ENCODE measurements at places on chromosomes 3 and 15.

GRCh38 chr15:52306270-52306669 lies 10.7 kb upstream of the MYO5C start:
- DNase-seq: no peak

GRCh38 chr15:95770196-95770595 lies 560.3 kb upstream of the NR2F2 start:
- no peak for DNase-seq

DNA sequence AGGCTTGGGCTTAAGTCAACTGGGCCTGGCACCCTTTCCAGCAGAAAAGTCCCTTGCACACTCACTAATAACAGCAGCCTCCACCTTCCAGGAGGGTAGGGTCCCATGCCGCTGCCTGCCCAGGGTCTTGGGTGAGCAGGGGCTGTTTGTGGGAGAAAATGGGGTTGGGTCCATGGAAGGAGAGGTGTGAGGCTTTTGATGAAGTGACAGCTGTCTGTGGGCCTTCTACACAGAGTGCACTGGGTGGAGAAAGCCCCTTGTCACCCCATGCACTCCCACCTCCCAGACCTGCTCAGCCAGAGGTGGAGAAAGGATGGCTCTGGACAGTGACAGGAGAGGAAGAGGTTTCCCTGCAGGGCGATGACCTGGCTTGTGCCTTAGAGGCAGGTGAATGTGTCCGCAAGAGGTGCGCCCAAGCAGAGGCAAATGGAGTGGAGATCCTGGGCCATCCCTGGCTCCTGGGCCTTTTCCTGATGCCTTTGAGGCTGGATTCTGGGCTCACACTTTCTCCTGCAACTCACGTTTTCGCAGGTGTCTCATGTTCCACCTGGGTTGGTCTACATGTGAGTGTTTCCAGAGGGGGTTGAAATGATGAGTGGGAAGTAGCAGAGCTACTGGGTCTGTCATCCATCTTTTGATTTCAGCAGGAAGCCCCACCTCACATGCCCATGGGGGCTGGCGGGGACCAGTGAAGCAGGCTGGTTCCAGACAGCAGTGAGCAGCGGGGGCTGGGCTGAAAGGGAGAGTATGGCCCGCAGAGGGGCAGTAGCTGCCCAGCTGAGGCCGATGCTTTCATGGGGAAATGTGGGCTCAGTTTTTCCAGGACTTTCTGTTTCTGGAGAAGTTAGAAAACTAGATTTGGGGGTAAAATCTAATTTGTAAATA lies 85.2 kb upstream of the PRR23E start:
- DNase-seq: no peak

GRCh38 chr15:22799902-22800301 lies 13.5 kb downstream of the NIPA1 start:
- DNase-seq: no peak

GRCh38 chr15:68829068-68829467 lies 8.4 kb upstream of the ANP32A start:
- DNase-seq: no peak

DNA sequence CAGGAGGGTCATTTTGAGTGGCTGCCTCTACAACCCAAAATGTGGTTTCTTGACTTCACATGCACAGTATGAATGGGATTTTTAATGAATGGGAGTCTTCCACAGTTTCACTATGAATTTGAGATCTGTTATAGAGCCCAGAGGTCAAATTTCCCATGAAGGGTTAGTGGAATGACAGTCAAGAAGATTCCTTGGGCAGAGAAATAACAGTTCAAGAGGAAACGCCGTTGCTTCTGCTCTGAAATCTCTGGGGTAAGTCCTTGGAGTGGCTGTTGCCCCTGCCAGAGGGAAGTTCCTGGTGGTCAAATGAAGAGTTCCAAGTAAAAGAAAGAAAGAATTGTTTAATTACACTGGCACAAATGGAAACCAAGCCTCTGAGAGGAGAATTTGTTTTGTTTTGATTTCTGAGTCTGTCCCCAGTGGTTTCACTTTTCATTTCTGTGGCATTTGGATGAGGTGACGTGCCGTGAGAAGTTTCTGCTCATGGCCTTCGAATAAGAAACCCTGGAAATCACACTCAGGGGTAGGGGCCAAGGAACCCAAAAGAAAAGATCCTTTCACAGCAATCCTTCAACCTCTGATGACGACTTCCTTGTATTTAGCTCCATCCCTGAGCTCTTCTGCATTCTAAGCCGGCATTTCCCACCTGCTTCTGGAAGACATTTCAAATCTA lies 77.5 kb upstream of the IL12A start:
- DNase-seq: no peak

- no peak for DNase-seq
Measured at GRCh38 chr3:123807820-123808219, 76.3 kb downstream of the MYLK start.

DNA sequence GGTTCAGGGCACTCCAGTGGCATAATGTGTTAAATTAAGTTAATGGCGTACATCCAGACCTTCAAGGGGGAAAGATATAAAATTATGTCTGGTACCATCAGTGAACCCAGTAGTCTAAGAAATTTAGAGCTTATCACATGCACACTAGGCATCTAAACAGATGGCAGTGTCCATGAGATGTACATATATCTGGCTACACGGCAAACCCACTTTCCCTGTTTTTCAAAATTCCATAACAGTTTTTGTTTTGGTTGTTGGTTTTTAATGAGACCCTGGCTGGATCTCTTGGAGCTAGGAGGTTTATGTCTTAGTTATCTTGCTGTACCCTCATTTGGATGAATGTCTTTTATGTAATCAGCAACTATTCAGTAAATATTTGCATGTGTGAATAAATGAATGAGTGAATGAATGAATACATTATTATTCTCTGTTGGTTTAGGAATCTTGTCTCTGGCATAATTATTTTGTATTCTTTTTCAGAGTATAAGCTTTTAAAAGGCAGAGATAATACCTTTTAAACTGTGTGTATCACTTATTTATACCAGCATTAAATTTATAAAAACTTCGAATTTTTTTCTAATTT lies 3.1 kb upstream of the UTS2B start:
- DNase-seq: no peak

DNA sequence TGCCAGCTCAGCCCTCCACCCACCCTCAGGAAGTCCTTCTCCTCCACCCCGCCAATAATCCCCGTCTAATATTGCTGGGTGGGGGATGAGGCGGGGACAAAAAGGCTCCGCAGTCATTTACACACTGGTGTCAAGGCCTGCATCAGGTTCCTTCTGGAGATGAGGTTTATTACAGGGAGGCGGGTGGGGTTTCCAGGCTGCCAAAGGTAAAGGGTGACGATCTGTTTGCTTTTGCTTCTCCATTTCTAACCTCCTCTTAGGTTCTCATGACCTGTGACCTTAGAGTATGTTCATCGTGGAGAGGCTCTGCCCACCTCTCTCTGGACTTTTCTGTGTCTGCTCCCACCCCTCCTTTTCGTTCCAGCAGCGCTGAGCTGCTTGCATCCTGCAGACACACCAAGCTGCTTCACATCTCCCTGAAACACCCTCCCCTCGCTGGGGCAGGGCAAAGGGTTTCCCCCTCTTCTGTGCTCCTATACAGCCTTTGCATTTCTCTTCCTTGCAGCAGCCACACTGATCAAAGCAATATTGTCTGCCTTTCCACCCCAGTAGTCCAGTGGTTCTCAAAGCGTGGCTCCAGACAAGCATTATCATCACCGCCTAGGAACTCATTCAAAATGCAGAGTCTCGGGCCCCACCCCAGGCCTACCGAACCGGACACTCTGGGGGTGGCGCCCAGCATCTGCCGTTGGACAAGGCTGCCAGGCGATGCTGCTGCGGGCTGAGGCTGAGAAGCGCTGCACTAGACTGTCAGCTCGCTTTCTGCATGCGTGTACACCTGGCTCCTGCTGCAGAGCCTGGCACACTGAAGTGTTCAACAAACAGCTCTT lies 26.6 kb downstream of the CA12 start:
- no peak for DNase-seq

- no peak for DNase-seq
Measured at GRCh38 chr3:176208283-176208682, 989.0 kb downstream of the TBL1XR1 start.

DNA sequence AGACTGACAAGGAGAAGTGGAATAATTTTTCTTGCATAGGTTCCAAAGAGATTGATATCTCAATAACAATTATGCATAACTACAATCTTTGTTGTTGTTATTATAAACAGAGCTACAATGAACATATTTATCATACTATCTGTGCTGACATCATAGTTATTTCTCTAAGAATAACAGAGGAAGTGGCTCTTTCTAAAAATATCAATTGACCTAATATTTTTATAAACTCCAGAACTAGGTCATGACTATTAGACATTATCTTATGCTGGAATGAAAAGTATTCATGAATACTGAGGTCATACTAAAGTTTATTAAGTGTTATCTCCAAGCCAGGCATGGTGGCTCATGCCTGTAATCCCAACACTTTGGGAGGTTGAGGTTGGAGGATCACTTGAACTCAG lies 114.1 kb downstream of the DCLK3 start:
- DNase-seq: no peak

DNA sequence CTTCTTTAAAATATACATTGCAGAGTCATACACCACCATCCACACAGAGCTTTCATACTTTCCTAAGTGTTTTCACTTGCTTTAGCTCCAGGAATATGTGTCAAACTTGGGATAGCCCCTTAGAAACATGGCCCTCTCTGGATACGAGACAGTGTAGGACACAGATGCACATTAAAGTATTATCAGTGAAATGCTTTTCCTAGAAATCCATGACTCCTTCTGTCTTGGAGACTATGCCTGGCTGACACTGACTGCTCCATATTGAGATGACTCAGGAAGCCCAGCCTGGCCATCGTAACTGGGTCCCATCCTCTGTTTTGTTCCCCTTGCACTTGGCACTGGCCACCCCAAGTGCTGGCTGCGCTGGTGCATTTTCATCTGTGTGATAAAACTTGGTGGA lies 204.8 kb downstream of the PDZRN3 start:
- no peak for DNase-seq

GRCh38 chr3:186152361-186152798 lies 43.5 kb upstream of the ETV5 start:
- DNase-seq: no peak

All from NCI-H1436 treated with DMSO at 0.1 percent for 48 hours (cell line).